ENCODE measurements at places on chromosomes 1 and 21. TPM values are rescaled to one million over a fixed set of nuclear protein-coding genes. Genes with fewer than 3 reads are reported as not detected.

OR4F29 gene
- polyA plus RNA-seq, result not detected

GPR161 gene
- polyA plus RNA-seq, result 21.7 TPM

THEM5 gene
- polyA plus RNA-seq, result 0.52 TPM

RAD54L gene
- 16.7 TPM for polyA plus RNA-seq

PRELP gene
- polyA plus RNA-seq, result 1.3 TPM

TMEM51 gene
- polyA plus RNA-seq, result 14.6 TPM

SPRR2A gene
- polyA plus RNA-seq, result not detected

CNKSR1 gene
- 15.4 TPM for polyA plus RNA-seq

CD244 gene
- polyA plus RNA-seq, result 0.15 TPM

CSDE1 gene
- 506 TPM for polyA plus RNA-seq

S100A12 gene
- not detected for polyA plus RNA-seq

CYP4A11 gene
- polyA plus RNA-seq, result 59.8 TPM
